ENCODE measurements at places on chromosomes 3 and 15.

GRCh38 chr15:51129535-51130188 is 35.0 kb upstream of the TNFAIP8L3 start:
- DNase-seq: no peak

- no peak for DNase-seq
Observed at GRCh38 chr15:57824186-57824585, 117.7 kb downstream of the POLR2M start.

DNA sequence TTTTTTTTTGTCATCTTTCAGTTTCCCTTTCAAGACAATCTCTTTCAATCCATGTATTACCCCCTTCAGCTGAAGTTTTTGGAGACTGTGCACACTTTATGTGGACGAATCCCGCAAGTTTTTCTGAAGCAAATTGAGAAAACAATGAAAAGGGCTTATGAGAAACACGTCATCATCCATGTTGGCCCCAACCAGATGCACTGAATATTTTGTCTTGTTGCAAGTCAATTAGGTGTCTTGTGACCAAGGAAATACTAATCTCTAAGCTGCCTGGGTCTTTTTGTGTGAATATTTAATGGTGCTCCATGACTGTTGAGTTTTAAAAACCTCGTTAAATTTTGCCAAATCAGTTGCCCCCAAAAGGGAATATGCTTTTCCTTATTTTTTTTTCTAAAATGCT is 21.7 kb upstream of the PPP4R2 start:
- no peak for DNase-seq

DNA sequence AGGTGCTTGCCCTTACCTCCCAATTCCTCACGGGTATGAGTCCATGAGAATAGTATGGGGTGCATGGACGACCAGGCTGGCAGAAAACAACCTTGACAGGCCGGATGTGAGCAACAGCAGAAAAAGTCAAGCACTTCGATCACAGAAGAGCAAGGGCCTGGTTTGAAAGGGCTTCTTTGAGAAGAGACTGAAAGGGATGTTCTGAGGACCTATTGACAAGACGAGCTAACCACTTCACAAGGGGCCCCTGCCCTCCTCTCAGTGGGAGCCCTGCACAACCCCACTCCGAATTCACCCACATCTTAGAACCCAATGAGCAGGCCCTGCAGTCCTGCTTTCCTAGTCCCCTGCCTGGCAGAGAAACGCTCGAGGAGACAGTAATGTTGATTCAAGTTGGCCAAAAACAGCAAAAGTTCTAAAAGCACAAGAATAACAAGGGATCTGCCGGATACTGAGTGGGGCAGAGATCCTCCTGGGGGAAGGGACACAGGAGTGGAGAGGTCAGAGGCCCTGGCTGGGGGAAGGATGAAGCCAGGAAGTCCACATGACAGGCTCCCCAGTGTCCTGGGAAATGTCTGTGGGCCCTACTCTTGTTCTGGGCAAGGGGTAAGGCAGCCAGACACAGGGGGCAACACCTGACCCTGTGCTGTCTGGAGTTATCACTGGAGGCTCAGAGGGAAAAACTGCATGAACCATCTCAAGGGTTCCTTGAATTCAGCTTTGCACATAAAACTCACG is 14.8 kb upstream of the CX3CR1 start:
- no peak for DNase-seq

GRCh38 chr3:147388700-147389580 is 17.4 kb downstream of the ZIC4 start:
- DNase-seq: no peak

GRCh38 chr3:53164911-53165310 is 3.9 kb downstream of the PRKCD start:
- DNase-seq: no peak

DNA sequence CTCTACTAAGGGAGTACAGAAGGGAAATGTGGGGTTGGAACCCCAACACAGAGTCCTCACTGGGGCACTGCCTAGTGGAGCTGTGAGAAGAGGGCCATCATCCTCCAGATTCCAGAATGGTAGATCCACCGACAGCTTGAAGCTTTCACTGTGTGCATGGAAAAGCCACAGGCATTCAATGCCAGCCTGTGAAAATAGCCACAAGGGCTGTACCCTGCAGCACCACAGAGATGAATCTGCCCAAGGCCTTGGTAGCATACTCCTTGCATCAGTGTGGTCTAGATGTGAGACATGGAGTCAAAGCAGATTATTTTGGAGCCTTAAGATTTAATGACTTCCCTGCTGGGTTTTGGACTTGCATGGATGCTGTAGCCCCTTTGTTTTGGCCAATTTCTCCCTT is 39.3 kb upstream of the KCNMB2 start:
- no peak for DNase-seq

GRCh38 chr3:38454884-38455638 is 1.4 kb downstream of the ACVR2B start:
- DNase-seq: no peak

DNA sequence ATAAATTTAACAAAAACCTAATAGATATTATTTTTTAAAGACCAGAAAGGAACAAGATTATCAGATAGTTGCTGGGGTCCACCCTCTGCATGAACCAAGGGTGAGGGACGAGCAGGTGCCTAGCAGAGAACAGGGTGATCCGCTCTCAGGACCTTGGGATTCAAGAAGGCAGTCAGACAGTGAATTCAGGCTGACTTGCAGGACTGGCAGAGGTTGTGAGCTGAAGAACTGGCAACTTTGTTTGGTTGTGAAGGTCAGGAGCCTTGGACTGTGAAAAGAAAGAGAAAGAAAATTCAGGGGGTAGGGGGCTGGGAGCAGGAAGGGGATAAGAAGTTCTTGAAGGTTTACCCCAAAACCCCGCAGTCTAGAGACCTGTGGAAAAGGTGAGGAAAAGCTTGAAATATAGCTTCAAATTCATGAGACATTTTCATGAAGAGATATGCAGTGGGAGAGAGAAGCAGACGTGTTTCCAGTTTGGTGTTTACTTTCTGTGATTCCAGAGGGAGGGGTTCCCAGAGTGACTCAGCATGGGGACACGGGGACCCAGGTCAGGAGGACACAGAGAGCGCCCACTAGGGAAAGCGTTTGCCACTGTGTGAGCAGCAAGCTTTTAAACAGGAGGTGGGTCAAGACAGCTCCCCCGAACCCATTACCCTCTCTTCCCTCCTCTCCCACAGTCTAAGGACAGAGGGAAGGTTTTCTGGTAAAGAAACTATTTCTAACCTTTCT is 217.2 kb upstream of the UMPS start:
- no peak for DNase-seq

- no peak for DNase-seq
Observed at GRCh38 chr3:156298938-156299337, 178.6 kb downstream of the KCNAB1 start.

DNA sequence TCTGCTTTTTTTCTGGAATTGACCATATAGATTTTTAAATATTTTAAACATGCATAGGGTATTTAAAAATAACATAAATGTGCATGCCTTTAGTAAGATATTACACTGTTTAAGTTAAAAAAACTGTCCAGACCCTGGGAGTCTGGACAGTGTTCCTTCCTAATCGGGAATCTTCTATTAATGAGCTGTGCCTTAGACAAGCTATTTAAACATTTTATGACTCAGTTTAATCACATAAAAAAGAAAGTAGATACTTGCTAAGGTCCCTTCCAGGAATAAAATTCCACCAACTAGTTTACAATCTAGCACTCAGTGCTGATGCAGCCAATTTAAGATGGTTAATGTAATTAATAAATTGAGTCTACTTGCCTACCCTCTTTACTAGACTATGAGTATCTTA is 140.4 kb upstream of the DPH6 start:
- DNase-seq: no peak

GRCh38 chr3:64431526-64432091 is 206.3 kb upstream of the PRICKLE2 start:
- DNase-seq: no peak

GRCh38 chr3:43028678-43029490 is 49.8 kb downstream of the GASK1A start:
- no peak for DNase-seq

GRCh38 chr3:49616061-49616460 is 58.1 kb upstream of the APEH start:
- DNase-seq: no peak

DNA sequence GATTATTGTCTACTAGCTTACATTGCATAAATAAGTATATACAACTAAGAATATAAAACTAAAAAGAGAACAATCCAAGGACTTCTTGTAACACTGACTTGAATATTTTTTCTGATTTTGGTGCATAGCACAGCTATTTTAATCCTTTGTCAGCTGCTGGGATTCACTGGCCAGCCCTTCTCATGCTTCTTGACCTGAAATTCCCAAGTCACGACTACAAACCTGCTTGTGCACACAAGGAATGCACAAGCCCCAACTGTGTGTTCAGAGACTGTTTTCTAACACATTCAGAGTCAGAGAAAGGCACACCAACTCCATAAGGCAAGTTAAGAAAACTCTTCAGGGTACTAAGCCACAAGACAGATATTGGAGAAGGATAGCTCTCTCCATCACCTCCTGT is 80.9 kb downstream of the TNIK start:
- no peak for DNase-seq

- DNase-seq: no peak
Observed at GRCh38 chr3:100257586-100257985, 3.2 kb upstream of the TBC1D23 start.

- DNase-seq: no peak
Observed at GRCh38 chr3:179788996-179789395, 136.2 kb downstream of the USP13 start.

DNA sequence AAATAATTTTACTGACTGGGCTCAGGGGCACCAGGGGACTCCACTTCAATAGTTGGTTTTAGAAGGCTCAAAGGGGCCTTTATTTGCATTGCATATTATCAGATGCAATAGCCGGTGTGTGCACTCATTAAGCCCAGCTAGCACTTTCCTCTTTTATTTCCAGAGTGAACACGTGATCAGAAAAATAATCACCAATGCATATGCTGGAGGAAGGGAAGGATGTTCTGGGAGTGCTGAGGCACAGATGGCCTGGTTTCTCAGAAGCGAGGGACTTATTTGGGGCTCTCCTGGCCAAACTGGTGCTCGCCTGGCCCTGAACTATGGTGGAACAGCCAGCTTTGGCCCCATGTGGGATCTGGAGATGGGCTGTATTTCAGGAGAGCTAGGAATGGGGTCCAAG is 60.4 kb upstream of the SEC13 start:
- no peak for DNase-seq

GRCh38 chr3:161051856-161052255 is 53.3 kb downstream of the B3GALNT1 start:
- DNase-seq: no peak

- DNase-seq: no peak
Observed at GRCh38 chr3:37701734-37702433, 159.8 kb upstream of the CTDSPL start.

GRCh38 chr15:80570553-80570952 is 124.6 kb upstream of the ABHD17C start:
- DNase-seq: no peak

DNA sequence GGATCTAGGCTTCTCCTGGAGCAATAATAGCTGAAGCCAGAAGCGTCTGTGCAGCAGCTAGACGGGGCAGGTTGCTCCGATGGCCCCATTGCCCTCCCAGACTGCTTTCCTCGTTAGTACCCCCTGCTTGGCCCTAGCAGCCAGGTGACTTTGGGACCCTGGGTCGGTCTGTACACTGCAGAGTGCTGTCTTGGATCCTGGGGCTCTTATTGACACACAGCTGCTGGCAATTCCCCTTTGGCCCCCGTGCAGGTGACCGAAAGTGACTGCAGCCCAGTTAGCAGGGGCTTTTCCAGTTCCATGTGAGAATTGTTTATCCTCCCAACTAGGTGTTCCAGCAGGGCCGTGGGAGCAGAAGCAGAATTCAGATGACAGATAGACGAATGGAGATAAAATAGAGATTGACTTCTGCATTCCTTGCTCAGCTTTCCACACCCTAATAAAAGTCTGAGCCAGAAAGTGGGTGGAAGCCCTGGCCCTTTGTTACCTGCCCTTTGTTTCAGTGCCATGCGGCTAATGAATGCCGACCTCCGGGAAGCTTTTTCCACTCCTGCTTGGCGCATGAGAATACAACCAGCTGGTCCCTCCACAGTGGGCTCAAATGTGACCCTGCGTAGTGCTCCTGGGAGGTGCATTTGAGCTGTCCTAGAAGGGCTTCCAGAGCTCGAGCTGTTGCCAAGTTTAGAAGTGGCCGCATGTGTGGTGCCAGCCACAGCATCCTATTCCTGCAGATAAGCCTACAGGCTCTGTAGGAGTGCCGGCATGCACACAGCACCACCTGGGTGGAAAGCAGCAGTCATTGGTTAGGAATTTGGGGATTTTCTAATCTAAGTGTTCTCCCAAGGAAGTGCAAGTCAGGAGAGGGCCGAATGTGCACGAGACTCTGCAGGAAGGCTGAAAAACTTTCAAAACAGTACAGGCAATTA is 94.4 kb downstream of the SLCO3A1 start:
- DNase-seq: no peak

DNA sequence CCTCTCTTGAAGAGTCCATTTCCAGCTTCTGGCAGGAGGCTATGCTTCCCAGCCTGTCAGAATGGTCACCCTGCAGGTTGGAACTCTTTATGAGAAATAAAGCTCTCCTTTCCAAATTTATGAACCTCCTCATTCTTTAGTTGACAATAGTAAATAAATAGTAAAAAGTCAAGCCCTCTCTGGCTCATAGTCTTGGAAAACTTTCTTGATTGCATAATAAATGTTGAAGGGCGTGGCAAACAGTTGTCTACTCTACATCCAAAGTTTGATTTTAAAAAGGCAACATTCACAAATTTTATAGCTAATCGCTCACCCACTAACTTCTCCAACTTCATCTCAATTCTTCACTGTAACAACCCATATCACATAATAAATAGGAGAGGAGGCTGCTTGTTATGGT is 58.8 kb downstream of the MCF2L2 start:
- no peak for DNase-seq

- DNase-seq: no peak
Observed at GRCh38 chr15:59963322-59963721, 40.8 kb upstream of the FOXB1 start.

- no peak for DNase-seq
Observed at GRCh38 chr15:95277266-95277665, 1045.9 kb downstream of the MCTP2 start.

- DNase-seq: no peak
Observed at GRCh38 chr3:58888087-58888486, 161.7 kb downstream of the CFAP20DC start.

DNA sequence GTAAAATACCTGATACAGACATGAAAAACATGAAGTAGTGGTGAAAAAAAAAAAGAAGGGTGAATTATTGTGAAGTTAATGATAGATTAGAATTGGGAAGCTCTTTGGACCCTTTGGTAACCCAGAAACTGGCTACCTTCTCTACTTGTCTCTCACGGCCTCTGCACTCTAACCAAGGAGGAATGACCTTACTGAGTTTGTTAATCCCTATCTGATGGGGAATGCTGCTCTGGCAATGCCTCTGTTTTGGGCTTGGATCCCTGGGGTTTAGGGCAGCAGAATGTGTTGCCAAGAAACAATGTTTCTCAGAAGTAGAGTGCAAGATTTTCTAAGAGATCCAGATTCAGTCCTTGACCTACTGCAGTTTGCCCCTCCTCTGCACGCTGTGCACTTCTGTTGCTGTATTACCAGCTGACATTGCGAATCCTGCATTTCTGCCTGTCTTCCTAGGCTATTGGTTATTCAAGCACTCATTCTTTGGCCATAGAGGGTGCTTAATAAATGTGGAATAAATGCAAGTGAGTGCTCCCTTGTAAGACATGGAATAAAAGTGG is 49.2 kb upstream of the MAP3K13 start:
- no peak for DNase-seq

GRCh38 chr3:125214738-125215137 is 2.2 kb upstream of the SLC12A8 start:
- no peak for DNase-seq
